Globus pallidus (tissue), 1 donor: ENCODE measurements at places on chromosomes 7 and 10.
A peak's percentile ranks its signal among the peaks of the same experiment; 100 is the strongest.

DNA sequence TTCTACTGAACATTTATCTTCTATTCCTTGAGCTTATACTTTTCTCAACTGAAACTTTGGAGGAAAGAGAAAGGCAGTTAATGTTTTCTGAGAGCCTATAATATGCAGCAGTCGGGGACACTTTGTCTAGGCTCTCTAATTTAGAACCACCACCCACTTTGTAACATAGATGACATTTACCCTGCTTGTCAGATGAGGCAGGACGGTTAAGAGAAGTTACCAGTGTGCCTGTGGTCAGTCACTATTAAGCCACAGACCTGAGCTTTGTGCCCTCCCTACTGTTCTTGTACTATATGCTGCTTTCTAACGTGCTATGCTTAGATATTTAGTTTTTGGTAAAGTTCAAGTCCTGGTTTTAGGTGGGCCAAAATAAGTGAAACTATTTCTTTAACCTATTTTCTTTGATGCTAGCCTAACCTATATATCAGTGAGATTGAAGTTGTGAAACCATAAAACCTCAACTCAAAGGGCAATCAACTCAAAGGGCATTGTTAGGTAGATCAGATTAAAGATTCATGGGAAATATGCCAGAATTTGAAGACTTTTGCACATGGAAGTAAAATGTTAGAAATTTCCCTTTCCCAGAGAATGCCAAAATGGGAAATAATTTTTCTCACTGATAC is 156.5 kb upstream of the AGR3 start:
- no peak for DNase-seq

DNA sequence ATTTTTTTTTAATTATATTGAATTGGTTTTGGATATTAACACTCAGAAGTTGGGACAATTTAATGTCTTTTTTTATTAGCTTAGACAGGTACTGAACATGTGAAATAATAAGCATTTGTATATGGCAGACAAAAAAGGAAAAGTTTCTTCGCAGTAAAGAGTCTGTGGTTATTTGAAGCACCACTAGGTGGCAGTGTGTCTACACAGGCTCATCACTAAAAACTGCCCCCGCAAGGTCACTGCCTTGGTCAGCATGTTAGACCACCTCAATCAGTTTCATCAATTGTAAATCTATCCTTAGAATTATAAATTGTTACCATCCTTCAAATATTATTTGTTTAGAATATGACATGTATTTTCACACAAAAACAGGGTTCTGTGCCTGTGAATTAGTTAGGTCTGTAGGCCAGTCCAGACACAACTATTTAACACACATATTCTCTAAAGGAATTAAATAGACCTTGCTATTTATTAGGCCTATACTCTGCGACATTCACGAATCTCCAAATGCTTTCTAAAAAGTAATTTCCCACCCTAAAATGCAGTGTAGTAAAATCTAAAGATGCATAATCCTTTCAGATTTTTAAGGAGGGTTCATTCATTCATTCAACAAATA is 17.0 kb downstream of the PNLIPRP3 start:
- peak; percentile 20 for DNase-seq

DNA sequence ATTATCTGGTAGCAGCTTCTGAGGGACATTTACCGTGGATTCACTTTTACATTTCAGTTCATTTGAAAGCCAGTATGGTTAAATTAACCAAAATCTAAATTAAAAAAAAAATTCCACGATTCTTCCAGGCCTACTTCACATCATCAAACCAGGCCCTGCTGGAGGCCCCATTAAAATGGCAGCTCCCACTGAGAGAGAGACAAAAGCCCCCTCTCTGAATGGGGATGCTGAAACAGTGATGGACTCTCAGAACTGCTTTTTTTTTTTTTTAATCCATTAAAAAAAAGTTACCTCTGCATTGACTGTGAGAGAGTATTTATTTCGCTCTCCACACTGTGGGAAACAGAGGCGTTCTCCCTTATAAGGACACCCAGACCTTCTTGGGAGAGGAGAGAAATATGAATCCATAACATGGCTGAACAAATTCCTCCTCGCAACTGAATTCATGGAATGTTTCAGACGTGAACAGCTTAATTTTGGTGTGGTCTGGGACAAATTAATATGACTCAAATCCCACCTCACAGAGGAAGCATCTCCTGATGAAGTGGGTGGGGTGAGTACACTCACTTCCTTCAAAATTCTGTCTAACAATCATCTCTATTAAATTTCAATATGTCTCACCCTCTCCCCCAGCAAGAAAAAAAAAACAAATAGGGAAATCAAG is 73.5 kb downstream of the SAMD9 start:
- DNase-seq = no peak

- DNase-seq = no peak
These were observed 65.1 kb upstream of the PIP4K2A start for GRCh38 chr10:22779331-22780019.

GRCh38 chr7:25035274-25035673 is 55.3 kb upstream of the OSBPL3 start:
- no peak for DNase-seq

DNA sequence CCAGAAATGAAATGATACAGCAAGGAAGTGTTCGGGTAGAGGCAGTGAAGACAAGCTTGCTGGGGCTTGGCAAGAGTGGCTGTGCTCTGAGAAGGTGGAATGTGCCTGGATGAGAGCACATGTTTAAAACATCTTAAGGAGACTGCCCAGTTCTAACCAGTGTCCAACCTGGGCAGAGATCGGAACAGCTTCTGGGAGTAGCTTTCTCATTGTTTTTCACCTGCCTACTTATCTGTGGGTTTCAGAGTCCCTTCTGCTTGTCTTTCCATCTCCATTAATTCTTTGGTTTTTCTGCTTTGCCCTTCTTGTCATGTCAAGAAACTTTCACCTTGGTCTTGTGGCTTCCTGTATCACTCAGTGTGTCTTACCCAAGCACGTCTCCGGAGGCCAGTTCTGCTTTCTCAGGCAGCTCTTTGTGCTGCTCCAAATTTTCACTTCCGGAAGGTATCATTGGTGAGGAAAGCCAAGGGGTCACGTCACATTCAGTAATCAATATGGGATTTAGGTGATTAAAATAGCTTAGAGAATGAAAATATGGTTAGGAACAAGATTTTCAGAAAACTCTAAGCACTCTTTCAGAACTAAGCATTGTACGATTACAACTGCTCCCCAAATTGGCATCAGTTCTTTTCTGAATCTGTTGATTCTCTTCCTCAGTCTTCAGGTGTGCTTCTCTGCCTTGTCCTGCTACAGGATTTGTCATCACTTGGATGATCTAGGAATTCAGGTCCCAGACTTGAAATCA is 5.5 kb upstream of the LAMB4 start:
- no peak for DNase-seq

DNA sequence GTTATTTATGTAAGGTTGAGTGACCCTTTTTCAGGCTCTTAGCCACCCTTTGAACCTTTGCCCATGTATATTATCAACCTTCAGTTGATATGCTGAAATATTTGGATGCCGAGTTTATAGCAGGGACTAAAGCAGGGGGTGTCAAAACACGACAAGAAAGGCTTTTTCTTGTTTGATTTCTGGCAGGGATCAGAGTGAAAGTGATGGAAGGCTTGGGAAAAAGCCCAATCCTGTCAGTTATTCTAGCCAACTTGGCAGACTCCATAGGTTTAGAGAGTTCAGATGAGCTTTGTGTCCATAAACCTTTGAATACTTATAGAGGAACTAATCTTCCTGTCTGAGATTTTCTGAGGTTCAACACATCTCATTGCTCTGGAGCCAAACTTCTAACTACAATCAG is 47.5 kb downstream of the INHBA start:
- no peak for DNase-seq
